ENCODE measurements at places on chromosomes 7 and 10. TPM values are rescaled to one million over a fixed set of nuclear protein-coding genes. Genes with fewer than 3 reads are reported as not detected.

DNA sequence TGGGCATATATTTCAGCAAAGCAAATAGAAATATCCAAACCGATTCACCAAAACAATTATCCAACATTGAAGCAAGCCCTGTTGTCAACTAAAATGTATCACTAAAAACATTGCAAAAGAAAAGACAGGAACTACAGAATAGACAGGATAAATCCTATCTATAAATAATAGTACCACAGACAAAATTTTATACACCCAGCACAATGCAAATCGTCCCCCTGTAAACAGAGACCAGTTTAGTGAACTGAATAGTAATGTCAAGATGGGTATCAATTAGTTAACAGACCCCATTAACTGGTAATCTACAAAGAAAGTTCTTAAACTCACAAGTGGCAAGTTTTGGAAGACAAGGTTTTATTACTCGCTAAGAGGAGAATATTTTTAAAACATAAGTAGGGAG, 4.0 kb downstream of the ZC3HAV1 start:
- no peak for DNase-seq

GRCh38 chr7:29161231-29161630, 14.9 kb upstream of the CPVL start:
- no peak for DNase-seq

- DNase-seq = no peak
Observed at GRCh38 chr7:16524332-16524731, 2.3 kb upstream of the LRRC72 start.

DNA sequence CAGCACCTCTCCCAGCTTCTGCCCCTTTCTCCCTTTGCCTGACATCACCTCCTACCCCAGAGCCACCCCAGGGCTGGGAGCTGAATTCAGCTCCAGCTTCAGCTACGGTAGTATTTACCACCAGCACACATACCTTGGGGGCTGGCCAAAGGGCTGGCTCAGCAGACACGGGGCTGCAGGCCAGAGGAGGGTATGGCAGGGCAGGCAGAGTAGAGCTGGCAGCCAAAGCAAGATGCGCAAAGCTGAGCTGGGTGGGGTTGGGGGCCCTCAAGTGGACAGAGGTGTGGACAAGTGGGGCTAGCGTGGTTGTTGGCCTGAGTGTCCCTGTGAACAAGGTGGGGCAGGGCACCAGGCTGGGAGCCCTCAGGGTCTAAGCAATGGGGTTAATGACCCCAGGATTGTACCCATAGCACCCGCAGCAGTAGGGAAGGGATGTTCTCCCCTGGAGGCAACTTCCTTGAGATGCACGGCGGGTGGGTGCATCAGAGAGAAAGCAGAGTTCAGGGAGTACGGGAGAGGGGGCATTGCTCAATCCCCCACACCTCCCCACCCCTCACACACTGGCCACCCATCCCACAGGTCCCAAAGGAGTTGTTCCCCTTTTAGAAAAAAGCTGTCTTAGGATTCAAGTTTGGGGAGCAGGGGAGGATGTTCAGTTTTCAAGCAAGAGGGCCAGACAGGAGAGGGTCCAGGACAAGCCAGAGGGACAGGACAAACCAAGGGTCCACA, 8.0 kb downstream of the VSIR start:
- no peak for DNase-seq

GRCh38 chr7:42869131-42870020, 42.5 kb downstream of the C7orf25 start:
- DNase-seq = no peak

GRCh38 chr7:70771451-70771850, 360.5 kb upstream of the GALNT17 start:
- DNase-seq = no peak

- no peak for DNase-seq
Observed at GRCh38 chr10:11813855-11814567, 9.1 kb upstream of the PROSER2 start.

DNA sequence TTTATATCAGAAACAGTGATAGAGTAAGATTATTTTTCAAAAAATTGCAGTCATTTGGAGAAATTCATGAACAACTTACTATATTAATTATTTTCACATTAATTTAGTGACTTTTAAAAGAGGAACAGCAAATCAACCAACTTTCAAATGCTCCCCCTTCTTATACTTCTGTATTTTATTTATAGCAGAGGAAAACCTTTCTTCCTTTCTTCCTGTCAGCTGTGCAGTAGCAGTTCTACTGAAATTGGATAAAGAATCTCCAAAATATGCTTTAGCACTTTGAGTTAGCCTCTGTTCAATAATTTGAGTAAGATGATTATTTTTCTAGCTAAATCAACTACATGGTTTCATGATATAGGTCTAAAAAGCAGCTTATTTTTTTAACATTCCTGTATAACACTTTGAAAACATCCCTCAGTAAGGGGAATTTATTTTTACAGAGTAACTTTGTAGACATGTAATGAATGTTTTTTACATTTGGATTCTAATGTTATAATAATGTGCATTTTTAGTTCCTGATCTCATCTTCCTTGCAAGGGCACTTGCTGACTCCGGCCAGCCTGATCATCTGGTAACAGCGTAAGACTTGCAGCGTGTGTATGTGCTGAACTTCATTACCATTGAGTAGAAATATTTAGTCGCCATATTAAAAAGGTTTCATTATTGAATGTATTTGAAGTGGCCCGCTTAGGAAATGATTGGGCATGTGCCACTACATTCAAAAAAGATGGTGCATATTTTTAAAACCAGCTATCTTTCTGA, 158.3 kb upstream of the HDAC9 start:
- DNase-seq = no peak

DNA sequence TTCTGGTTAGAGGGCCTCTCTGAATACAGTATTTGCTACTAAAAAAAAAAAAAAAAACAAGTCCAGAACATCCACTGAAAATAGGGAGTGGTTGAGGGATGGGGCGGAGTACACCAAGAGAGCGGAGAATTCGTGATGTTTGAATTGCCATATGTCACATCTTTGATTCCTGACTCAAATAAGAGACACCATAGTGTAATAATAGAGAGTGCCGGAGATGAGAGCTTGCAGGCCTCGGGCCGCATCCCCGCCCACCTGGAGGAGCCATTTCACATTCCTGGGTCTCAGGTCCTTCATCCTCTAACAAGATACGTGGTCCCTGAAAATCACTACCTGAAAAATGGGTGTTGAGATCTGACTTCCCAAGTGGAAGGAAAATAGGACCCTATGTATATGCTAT, 46.8 kb downstream of the KIAA1549 start:
- DNase-seq = no peak

DNA sequence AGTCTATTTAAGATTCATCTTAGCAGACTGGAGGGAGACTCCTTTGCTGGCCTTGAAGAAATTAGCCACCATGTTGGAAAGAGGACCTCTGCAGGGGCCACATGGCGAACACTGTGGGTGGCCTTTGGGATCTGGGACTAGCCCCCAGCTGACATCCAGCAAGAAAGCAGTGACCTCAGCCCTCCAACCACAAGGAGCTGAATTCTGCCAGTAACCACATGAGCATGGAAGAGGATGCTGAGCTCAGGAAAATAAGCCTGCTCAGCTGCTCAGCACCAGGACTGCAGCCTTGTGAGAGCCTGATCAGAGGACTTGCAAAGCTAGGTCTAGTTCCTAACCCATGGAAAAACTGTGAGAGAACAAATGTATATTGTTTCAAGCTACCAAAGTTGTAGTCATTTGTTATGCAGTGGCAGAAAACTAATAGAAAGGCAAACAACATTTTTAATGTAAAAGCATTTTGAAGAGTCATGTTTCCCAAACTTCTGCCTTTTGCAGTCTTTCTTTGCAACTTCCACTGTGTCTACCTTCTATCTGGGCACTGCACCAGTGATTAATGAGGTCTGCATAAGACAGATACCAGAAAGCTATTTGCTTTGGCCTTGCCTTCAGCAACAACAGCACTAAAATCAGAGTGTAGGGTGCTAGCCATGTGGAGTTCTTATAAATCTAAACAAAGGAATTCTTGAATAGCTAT, 183.7 kb downstream of the FGFR2 start:
- DNase-seq = no peak

DNA sequence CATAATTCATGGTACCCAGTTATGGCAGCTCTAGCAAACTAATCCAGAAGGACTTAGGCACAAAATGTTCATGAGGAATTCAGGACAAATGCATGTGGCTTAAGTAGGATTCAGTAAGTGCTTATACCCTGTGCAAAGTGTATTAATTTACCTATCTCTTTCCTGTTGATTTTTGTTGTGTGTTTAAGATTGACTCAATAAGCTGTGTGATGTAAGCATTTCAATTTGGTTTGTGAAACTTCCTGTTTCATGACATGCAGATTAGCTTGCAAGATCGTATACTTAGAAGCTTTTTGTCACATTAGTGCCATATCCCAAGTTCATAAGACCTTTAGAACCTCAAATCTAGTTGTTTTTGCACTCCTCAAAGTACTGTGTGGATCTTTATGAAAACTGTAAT, 416.7 kb downstream of the ARL4A start:
- no peak for DNase-seq

DNA sequence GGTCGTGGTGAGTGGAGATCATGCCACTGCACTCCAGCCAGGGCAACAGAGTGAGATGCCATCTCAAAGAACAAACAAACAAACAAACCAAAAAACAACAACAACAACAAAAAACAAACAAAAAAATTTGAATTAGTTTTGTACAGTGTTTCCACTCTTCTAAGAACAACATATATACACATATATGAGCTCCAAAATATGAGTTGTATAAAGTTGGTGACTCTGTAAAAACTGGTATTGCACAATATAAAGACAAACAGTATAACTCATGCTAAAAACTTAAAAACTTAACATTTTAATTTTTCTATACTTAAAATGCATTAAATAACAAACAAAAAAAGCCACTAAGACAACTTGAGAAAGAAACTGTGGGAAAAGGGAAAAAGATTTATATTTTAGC, 46.0 kb downstream of the AKR1B15 start:
- DNase-seq = no peak

GRCh38 chr7:112723416-112723815, 66.8 kb downstream of the TMEM168 start:
- DNase-seq = no peak

DNA sequence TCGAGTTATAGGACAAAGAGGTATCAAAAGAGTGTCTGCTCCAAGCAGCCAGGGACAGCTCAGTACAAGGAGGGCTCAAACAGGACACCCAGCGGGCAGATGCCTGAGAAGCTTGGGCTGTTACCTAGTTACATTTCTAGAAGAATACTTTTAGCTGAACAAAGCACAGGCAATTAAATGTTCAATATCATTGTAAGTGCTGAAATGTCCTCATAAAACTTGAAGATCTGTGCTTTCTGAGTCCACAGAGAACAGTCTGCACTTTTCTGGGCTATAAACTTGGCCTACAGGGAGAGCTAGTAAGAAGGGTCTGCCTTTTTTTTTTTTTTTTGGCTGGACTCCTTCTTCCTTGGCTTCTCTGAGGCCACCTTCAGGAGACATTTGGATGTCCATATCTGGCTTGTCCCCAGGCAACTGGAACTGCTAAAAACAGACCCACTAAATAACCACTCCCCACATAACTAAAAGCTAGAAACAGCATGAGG, 123.2 kb downstream of the SLC16A9 start:
- no peak for DNase-seq

DNA sequence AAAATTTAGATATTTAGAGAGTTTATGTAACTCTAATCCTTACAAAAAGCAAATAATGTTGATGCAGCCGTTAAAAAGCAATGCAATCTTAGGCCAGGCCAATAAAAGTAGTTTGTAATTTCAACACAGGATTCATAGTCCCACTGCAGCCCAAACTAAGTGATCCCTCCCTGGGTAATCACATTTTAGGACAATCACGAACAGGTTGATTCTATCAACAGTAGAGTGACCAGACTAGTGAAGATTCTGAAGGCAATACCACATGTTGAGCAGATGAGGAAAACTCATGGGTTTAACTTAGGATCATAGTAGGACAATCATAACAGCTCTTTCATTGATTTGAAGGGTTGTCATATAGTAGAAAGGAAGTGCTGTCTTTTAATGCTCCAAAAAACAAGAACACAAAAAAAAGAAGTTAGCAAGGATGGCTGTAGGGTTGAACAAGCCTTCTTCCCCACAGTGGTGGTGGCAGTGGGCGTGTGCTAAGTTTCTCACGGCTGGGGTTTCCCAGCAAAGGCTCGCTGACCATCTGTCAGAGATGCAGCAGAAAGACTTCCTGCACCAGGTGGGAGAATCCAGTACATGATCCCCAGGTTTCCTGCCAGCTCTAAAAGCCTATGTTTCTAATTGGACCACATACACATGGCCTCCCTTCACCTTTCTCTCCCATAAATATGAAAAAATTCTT, 212.2 kb downstream of the CHRM2 start:
- DNase-seq = no peak

DNA sequence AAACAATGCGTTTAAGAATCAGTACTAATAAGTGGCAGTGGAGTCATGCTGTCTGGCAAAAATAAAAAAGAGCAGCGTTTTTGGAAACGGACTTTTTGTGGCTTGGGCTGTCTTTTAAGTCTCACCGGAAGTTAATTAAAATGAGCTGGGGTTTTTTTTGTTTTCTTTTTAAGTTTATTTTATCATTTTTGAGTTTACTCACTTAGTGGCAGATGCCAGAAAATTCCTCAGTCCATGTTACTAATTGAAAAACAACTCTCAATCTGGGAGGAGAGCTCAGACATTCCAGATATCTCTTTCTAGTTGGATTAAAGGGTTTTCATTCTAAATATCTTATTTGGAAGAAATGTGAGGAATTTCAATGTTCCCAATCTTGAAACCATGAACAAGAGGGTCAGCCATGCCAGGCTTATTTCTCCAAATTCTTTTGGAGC, 133.8 kb upstream of the AGR3 start:
- no peak for DNase-seq

GRCh38 chr7:156979711-156980110, 30.2 kb downstream of the NOM1 start:
- DNase-seq = no peak

GRCh38 chr10:71248210-71248609, 35.8 kb downstream of the UNC5B start:
- no peak for DNase-seq

ARMC3 gene
- 0.09 TPM for total RNA-seq

WDR86 gene
- total RNA-seq = 24.4 TPM

ZNF117 gene
- 9.2 TPM for total RNA-seq

PNLIPRP3 gene
- total RNA-seq = not detected

ADRA2A gene
- total RNA-seq = 1.7 TPM

CLRN3 gene
- total RNA-seq = not detected

MMD2 gene
- not detected for total RNA-seq

CYP2C9 gene
- 0.32 TPM for total RNA-seq

GJD4 gene
- total RNA-seq = not detected

PRLHR gene
- not detected for total RNA-seq
